ENCODE measurements at places on chromosomes 1 and 21.

DNA sequence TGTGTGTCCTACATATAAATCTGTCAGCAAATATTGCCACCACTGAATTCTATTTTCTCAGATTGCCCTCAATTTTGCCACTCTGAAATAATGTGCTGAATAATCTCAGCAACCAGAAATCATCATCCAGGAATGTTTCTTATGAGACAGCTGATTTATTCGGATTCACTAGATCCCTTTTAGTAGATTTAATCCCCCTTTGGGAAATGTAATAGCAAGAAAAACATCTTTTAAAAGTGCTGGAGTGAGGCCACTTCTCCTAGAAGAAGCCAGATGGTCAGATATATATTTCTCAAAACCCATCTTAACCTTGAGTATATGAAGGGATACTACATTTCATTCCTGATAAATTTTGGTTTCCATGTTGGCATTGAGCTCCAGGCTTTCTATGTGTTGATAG is 327.7 kb downstream of the SMYD3 start:
- DNase-seq = no peak

DNA sequence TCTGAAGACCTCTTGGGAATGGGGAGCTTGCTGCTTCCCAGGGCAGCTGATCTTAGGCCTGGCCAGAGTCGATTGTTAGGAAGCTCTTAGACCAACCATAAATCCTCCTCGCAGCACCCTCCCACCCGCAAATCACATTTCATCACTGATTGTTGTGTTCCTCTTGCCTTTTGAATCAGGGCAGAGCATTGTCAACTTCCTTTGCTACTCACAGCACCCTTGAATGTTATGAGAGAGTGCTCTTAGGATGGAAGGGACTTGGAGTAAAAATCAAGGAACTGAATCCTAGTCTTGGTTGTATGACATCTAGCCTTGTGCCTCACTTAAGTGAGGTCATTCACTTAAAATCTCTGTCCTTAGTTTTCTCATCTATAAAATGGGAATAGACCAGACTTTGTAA is 3.0 kb downstream of the VASH2 start:
- DNase-seq = no peak

- DNase-seq = no peak
These were observed 597.1 kb upstream of the USP24 start for GRCh38 chr1:55812281-55812680.

- DNase-seq = no peak
These were observed 22.4 kb upstream of the RSBN1 start for GRCh38 chr1:113834716-113835115.

DNA sequence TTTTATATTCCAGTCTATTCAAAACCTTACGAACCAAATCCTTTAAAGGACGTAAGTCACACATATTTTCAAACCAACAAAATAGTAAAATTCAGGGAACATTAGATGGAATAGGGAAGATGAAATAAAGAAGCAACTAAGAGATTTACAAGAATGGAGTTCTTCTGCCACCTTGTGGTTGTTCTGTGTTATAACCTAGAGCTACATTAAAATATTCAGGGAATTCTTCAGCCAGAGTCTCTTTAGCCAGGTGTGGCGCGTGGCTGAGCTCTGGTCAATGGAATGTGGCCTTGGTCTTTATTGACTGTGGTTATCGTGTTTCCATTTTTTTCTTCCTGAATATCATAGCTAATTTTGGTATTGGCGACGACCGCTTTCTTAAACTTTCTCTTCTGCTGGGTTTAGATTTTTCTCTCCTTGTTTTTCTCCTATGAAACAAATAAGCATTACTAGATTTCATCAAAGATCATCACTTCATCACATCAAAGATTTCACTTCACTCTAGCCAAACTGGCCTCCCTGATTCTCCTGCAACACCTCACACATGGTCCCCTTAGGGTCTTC is 221.3 kb downstream of the MRPL39 start:
- DNase-seq = no peak

- no peak for DNase-seq
These were observed 24.8 kb downstream of the IVNS1ABP start for GRCh38 chr1:185292237-185292636.

DNA sequence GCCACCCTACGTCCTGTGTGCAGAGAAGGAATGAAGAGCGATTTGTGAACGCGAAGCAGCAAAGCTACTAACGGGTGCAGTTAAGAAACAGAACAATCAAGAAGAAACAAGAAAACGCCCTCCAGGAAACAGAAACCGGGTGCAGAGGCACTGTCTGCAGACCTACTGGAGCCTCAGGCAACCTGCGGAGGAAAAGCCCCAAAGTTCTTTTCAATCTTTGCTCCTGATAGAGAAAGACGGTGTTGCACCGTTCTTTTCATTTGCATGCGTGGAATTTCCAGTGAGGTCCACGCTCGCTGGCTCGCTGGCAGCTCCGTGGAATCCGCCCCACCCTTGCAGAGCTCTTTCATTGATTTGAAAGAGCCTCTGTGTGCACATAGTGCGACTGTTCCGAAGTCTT is 37.0 kb upstream of the PDE9A start:
- no peak for DNase-seq

- DNase-seq = no peak
These were observed 14.0 kb upstream of the LORICRIN start for GRCh38 chr1:153245466-153245865.

All from caudate nucleus (tissue), 63 donors.